ENCODE measurements at places on chromosomes 2 and 18. TPM values are rescaled to one million over a fixed set of nuclear protein-coding genes. Genes with fewer than 3 reads are reported as not detected.

The GAREM1 gene
- total RNA-seq = 0.05 TPM

DNA sequence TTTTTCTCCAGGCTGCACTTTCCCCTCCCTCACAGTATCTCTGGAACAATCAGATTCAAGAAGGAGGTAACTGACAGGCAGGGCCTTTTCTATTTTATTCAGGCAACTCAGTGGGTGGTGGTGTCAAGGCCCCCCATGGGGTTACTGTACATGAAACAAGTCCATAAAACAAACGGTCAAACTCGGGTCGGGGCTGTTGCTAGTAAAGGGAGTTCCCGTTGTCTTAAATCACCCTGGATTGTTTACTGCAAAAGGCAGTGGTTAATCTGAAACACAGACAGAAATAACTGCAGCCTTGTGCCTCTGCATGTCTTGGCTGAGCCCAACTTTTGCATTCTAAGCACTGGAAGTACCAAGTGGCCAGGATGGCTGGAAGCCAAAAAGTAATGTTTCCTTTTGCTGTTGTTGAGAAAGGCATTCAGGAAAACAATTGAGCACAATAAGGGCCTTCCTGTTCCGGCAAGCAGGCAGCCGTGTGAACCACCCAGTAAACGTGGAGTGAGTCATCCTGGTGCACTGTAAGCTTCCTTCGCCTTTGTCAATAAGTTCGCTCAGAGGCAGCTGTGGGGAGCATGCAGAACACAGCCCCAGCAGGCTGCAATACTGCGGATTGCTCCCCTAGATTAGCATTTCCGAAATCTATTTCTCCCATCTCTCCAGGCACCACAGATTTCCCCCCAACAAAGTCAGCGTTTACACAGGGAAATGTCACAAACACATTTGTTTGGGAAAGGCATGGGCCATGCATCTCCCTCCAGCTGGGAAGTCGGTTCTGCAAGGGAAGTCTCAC is 149.6 kb downstream of the IRS1 start:
- no peaks in the 10 kb centered on the region for H3K27me3 ChIP-seq
- peaks cover 29% of the 10 kb centered on the region for H3K4me1 ChIP-seq
- H3K4me3 ChIP-seq = no peak overlapping the region

GRCh38 chr2:41568648-41569047 is 479.2 kb upstream of the PKDCC start:
- no peaks in the 10 kb centered on the region for H3K4me1 ChIP-seq
- no peak for DNase-seq
- no peak overlapping the region for H3K4me3 ChIP-seq
- no peaks in the 10 kb centered on the region for H3K27me3 ChIP-seq

- no peak overlapping the region for H3K27ac ChIP-seq
- H3K4me3 ChIP-seq = no peak overlapping the region
- DNase-seq = no peak
- no peaks in the 10 kb centered on the region for H3K36me3 ChIP-seq
- H3K4me1 ChIP-seq = no peaks in the 10 kb centered on the region
Measured at GRCh38 chr18:6598657-6599056, 130.9 kb upstream of the ARHGAP28 start.

DNA sequence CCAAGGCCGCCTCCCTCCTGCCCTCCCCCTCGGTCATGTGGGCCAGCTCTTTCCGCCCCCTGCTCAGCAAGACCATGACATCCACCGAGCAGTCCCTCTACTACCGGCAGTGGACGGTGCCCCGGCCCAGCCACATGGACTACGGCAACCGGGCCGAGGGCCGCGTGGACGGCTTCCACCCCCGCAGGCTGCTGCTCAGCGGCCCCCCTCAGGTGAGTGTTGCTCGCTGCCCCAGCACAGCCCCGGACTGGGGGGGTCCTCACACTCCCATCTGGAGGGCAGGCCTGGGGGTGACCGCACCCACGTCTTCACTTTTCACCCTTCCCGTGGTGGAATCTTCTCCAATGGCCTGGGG is 51.3 kb downstream of the NTSR2 start:
- H3K4me3 ChIP-seq = no peak overlapping the region
- no peak overlapping the region for H3K27ac ChIP-seq
- no peaks in the 10 kb centered on the region for H3K4me1 ChIP-seq
- no peaks in the 10 kb centered on the region for H3K36me3 ChIP-seq
- DNase-seq = no peak

DNA sequence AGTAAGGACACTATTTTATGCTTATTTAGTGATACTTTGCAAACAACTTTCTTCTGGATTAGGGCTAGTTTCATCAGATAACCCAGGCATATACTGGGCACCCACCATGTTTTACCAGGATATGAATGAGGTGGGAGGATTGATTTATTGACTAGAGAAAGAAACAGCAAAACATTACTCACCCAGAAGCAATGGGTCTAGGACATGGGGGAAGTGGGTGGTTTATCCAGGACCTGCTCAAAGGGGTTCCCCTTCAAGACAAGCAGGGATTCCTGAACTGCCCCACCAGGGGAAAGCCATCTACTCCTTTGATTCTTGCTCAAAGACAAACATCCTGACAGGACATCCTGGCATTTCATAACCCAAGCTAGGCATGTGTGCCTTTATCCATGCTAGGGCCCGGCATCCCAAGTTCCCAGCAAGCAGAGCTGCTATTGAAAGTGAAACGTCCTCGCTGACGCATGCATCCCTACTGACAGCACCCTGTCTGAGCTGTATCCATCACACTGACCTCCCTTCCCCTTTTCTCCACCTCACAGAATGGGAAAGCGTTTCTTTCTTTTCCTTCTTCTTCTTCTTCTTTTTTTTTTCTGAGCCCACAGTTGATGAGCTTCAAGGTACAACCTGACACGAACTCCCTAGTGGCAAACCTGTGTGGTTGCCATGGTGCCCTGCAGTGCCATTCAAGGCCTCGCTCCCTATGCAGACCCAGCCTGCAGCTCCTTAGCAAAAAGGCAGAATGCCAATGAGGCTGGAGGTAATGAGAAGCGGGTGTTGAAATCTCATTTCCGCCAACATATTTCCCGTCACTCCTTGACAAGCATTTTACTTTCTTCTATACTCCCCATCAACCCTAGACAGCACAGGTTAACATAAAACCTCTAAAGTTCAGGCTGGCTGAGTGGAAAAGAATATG is 70.5 kb downstream of the CLHC1 start:
- H3K36me3 ChIP-seq = no peaks in the 10 kb centered on the region
- H3K4me1 ChIP-seq = peaks cover 12% of the 10 kb centered on the region
- no peaks in the 10 kb centered on the region for H3K27me3 ChIP-seq

GRCh38 chr2:69780921-69781320 is 39.0 kb downstream of the ANXA4 start:
- DNase-seq = no peak
- H3K4me3 ChIP-seq = no peak overlapping the region
- H3K4me1 ChIP-seq = peaks cover 6% of the 10 kb centered on the region
- no peak overlapping the region for H3K27ac ChIP-seq

- DNase-seq = no peak
- H3K27me3 ChIP-seq = peaks cover 6% of the 10 kb centered on the region
- peaks cover 4% of the 10 kb centered on the region for H3K36me3 ChIP-seq
- H3K4me3 ChIP-seq = no peak overlapping the region
- no peaks in the 10 kb centered on the region for H3K4me1 ChIP-seq
Measured at GRCh38 chr2:86661333-86661732, 37.7 kb upstream of the RNF103 start.

The OTOS gene
- not detected for total RNA-seq

The CD8B gene
- total RNA-seq = 0.87 TPM

The MAP3K19 gene
- total RNA-seq = not detected

DNA sequence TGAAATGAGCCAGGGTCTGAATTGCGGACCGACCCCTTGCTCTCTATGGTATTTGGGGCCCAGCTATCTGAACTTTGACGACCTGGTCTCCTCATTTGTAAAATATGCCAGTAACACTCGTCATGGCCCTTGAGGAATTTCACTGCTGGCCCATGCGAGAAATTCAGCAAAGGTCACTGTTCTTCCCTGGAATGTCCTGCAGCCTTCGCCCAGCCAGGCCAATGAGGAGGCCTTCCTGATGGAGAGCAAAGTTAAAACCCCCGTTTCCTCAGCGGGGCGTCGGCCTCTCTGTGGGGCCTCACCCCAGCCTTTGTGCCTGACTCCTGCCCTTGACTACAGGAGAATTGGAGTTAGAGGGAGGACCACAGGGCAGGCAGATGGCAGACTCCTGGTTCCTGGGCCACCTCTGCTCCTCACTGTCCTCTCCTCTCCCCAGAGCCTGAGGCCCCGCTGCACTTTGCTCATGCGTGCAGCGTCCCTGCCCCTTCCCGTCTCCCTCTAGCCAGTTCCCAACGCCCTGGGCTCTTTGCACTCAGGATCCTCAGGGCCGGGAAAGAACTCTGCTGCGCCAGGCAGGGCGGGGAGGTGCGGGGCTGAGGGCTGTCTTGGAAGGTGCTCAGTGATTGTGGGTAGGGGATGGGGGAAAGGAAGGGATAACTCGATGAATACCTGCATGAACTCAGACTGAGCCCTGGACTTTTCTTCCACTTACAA is 257.0 kb upstream of the RAB6C start:
- no peak for DNase-seq
- no peaks in the 10 kb centered on the region for H3K36me3 ChIP-seq
- no peaks in the 10 kb centered on the region for H3K4me1 ChIP-seq

DNA sequence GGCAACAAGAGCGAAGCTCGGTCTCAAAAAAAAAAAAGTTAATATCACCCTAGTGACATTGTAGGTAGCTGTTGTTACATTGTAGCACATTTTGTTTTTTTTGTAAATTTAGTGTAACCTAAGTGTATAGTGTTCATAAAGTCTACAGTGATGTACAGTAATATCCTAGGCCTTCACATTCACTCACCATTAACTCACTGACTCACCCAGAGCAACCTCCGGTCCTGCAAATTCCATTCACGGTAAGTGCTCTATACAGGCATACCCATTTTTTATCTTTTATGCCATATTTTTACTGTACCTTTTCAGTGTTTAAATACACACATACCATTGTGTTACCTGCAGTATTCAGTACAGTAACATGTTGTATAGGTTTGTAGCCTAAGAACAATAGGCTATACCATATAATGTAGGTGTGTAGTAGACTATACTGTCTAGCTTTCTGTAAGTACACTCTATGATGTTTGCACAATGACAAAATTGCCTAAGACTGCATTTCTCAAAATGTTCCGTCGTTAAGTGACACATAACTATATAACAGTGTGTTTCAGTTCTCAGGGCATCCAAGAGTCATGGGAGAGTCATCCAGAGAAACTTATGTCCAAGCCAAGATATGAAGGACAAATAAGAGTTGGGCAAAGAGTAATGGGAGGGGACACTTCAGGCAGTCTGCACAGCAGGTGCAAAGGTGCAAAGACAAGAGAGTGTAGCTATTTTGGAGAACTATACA is 68.4 kb downstream of the TANK start:
- H3K4me1 ChIP-seq = no peaks in the 10 kb centered on the region
- H3K27ac ChIP-seq = no peak overlapping the region
- no peaks in the 10 kb centered on the region for H3K27me3 ChIP-seq
- H3K36me3 ChIP-seq = peaks cover 31% of the 10 kb centered on the region
- DNase-seq = no peak

- no peak overlapping the region for H3K27ac ChIP-seq
- H3K4me3 ChIP-seq = no peak overlapping the region
- H3K27me3 ChIP-seq = peaks cover 3% of the 10 kb centered on the region
- DNase-seq = no peak
- H3K4me1 ChIP-seq = peaks cover 18% of the 10 kb centered on the region
Measured at GRCh38 chr2:113113807-113114206, 13.6 kb upstream of the IL1RN start.

DNA sequence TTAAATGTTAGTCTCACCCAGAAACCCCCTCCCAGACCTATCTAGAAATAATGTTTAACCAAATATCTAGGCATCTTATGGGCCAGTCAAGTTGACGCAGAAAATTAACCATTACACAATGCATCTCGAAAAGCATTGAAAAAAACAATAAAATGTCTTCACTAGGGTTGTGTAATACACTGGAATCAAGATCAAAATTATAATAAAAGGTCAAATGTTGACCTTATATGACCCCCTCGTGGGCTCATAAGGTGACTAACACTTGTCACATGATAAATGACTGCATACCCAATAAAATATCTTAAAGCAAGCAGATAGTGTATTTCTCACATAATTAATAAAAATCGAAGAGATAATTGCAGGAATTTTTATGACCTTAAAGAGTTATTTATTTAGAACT is 447.9 kb upstream of the DSEL start:
- no peak overlapping the region for H3K27ac ChIP-seq
- H3K27me3 ChIP-seq = no peaks in the 10 kb centered on the region
- H3K4me1 ChIP-seq = no peaks in the 10 kb centered on the region
- DNase-seq = no peak
- no peak overlapping the region for H3K4me3 ChIP-seq
- H3K36me3 ChIP-seq = no peaks in the 10 kb centered on the region

DNA sequence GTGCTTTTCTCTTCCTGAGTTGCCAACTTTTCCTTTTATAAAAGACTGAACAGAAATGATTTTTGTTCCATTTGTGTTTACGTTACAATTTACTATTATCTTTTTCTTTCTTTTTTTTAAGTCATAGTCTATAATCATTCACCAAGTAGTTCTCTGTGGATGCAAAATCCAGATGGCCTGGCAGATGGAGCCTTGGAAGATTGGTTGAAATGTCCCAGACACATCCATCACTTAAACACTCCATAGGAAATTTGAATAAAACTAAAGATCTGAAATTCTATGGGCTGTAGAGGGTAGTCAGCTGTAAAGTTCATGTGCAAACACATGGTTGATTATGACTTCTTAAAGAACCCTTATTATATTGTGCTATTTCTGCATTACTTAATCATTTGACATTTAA is 164.8 kb upstream of the DOCK10 start:
- H3K27ac ChIP-seq = no peak overlapping the region
- no peaks in the 10 kb centered on the region for H3K36me3 ChIP-seq
- no peak overlapping the region for H3K4me3 ChIP-seq
- DNase-seq = no peak
- H3K4me1 ChIP-seq = no peaks in the 10 kb centered on the region
- H3K27me3 ChIP-seq = no peaks in the 10 kb centered on the region

- peaks cover 2% of the 10 kb centered on the region for H3K27me3 ChIP-seq
- no peak overlapping the region for H3K27ac ChIP-seq
- H3K36me3 ChIP-seq = no peaks in the 10 kb centered on the region
- no peak for DNase-seq
- H3K4me1 ChIP-seq = no peaks in the 10 kb centered on the region
Measured at GRCh38 chr2:217797165-217797564, 205.6 kb downstream of the TNS1 start.

The CELF4 gene
- total RNA-seq = not detected

- no peak for DNase-seq
- H3K27ac ChIP-seq = no peak overlapping the region
- no peaks in the 10 kb centered on the region for H3K36me3 ChIP-seq
- H3K4me1 ChIP-seq = no peaks in the 10 kb centered on the region
- H3K27me3 ChIP-seq = peaks cover 12% of the 10 kb centered on the region
Measured at GRCh38 chr2:29733965-29734364, 187.4 kb downstream of the ALK start.

- no peak overlapping the region for H3K27ac ChIP-seq
- H3K4me1 ChIP-seq = no peaks in the 10 kb centered on the region
- peaks cover 3% of the 10 kb centered on the region for H3K27me3 ChIP-seq
- no peak overlapping the region for H3K4me3 ChIP-seq
Measured at GRCh38 chr18:76507830-76508385, 12.9 kb upstream of the ZNF516 start.
